Activated CD4-positive, CD25-positive, alpha-beta regulatory T cell (primary cell): ENCODE measurements at places on chromosomes 5 and 9.

DNA sequence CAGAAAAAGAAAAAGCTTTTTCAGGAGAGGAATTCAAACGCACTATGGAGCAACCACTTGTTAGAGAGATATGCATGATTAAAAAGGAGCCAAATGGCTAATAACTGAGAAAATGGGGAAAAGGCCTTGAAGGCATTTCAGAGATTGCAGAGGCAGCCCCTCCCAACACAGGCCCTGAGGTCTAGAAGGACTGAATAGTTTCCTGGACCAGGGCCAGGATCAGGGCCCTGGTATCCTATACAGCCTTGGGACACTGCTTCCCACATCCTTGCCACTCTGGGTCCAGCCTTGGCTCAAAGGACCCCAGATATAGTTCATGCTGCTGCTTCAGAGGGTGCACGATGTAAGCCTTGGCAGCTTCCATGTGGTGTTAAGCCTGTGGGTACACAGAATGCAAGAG is 20.7 kb upstream of the FEM1C start:
- no peak for DNase-seq

GRCh38 chr5:2556375-2556966 is 195.0 kb downstream of the IRX2 start:
- DNase-seq: no peak

DNA sequence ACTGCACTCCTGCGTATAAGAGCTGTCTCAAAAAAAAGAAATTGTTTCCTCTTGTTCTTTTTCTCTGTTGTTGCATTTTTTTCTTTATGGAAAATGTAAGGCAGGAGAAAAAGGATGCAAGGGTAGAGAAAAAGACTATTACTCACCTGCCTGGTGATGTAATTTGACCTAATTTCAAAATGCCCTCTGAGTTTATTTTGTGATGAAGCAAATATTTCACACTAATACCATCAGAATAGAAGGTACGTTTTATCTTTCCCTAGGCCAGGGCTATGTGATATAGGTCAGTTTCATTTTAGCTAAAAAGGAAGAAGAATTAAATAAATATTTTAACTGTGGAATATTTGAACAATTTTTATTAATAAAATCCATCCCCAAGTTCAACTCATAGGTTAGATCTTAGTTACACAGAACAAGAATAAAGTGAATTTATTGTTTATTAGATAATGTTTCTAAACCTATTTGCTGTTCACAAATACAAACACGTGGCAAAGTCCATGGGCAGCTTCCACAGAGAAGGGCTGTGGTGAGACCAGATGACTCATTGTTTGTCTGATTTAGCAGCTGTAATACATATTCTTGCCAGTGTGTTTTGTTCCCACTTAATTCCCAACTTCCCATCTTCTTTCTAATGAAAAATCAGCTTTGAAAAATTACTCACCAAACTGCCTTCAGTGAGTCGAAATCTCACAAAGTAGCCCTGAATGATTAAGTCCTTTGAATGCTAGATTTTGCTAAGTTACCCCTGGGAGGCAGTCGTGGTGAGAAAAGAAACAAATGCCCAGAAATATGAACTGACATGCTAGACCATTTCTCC is 52.8 kb upstream of the CCDC112 start:
- no peak for DNase-seq

- DNase-seq: no peak
These were observed 172.1 kb downstream of the PPP2R2B start for GRCh38 chr5:146706321-146706972.

- no peak for DNase-seq
These were observed 138.2 kb downstream of the SNX18 start for GRCh38 chr5:54655761-54656160.

DNA sequence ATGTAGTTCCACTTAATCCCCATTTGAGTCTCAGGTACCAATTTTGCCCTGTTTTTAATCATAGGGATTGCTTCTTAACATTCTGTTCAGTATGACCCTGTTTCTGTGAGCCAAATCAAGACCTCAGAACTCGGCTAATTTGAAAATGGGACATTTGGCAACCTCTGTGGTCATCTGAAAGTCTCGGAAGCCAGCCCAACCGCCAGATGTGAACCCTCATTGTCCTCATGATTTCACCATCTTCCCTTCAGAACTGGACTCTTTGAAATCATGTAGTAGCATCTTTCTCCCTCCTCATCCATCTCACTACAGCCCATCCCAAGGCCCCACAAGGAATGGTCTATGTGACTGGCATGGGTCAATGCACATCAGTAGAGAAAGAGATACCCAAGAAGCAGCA is 88.9 kb downstream of the S1PR3 start:
- DNase-seq: no peak

DNA sequence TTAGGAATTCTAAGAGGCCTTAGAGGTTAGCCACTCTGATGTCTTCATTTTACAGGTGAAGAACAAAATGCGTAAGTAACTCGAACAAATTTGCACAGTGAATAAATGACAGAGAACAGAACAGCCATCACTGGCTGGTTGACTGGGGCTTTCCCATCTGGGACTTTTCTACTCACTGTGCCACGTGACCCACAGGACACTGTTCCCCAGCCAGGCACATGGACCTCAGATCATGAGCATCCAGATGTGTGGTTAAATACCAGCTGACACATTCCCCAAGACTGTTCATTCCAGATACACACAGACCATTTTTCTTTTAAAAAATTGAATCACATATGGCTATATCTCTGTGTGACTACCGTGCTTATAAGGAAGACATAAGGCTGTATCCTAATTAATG is 25.8 kb upstream of the MED10 start:
- no peak for DNase-seq

DNA sequence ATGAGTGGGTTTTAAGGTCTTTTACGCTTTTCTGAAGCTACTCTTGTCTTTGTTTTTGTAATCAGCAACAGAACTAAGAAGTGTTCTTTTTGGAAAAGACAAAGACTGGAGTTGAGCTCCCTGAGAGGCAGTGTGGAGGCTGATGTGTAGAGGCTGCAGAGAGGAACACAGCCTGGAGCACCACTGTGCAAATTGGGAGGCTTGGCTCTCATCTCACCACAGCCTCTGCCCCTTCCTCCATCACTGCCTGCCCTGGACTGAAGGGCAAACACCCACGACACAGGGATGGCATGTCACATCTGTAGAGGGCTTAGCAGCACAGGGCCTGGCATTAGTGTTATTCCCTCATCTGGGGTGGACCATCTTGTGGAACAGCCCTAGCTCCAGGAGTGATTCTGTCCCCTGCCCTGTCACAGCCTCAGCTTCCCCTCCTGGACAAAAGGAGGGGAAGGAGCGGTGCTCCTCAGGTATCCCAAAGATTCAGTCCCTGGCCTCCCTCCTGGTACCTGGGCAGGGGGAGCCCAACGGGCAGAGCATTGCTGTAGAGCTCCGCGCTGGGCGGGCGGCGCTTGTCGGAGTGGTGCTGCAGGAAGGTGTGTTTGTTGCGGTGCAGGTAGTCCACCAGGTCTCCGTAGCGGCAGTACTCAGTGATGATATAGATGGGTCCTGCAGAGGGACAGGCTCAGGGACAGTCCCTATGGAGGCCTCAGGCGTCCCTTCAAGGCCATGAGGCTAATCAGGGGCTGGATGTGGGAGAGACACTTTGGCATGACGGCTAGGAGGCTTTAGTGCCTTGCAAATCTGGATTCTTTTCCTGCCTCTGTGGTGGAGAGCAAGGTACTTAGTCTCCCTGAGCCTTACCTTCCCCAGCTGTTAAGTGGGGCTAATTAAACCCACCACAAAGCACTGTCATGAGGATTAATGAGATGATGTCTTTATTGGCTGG is 32.8 kb downstream of the PDGFRB start:
- DNase-seq: no peak

- no peak for DNase-seq
These were observed 4.6 kb upstream of the SLC9A3 start for GRCh38 chr5:528629-529511.

DNA sequence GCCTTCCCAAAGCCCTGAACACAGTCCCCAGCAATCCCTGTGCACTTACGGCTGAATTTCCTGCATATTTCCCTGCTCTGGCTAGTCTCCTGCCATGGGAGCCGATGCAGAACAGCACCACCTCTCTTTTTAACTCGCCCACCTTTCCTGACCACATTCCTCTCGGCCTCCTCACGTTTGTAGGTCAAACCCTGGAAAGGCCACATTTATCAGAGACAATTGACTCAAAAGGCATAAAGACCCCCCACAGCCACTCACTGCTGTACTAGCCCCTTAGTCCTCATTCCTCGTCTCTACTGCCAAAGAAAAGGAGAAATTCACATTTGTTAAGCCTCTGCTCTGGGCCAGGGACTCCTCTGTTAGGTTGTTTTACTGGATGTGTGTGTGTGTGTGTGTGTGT is 43.6 kb downstream of the ENC1 start:
- no peak for DNase-seq

- no peak for DNase-seq
These were observed 580 bp downstream of the ERAP1 start for GRCh38 chr5:96807075-96807654.

DNA sequence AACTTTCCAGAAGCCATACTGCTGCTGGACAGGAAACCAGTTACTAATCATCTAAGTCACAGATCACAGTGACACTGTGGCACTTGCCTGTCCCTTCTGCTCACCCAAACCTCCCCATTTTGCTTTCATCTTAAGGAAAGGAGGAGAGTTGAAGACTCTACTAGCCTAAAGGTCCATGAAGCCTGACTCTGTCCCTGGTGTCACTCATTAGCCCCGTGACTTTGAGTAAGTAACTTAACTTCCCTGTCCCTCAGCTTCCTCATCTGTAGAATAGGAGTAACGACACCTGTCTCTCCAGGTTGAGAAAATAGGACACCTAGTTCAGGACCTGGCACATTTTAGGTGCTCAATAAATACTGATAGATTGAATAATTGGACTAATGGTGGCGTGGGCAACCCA is 536 bp upstream of the SLC6A7 start:
- DNase-seq: no peak

GRCh38 chr5:137837491-137838394 is 29.9 kb upstream of the MYOT start:
- no peak for DNase-seq

- no peak for DNase-seq
These were observed 15.8 kb upstream of the UNC5A start for GRCh38 chr5:176794509-176794908.

DNA sequence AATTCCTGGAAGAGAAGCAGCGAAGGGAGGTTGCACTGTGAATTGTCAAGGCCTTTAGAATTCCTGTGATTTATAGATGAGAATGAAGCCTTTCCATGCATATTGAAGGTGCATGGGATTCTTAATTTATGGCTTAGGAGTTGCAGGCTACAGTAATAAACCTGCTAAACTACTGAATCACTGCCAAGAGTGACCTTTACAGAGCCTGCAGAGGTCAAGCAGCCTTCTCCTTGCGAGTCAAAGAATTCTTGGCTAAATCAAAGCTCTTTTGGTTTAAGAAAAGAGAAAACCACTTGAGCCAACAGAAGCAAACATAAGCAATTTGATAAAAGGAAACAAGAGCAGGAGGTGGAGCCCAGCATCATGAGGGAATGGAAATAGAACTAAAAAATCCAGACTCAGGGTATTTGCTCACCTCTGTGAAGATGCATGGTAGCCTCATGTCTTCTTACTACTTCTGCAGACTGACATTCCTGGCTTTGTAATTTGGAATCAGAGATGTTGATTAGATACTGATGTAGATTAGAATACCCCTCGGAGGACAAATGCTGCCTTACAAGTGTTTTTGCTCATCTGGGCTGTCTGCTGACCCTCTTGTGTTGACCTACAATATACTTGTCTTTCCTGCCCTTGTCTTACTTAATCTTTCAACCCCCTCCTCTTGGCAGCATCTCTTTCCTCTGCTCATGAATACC is 90.3 kb upstream of the IFNK start:
- no peak for DNase-seq

DNA sequence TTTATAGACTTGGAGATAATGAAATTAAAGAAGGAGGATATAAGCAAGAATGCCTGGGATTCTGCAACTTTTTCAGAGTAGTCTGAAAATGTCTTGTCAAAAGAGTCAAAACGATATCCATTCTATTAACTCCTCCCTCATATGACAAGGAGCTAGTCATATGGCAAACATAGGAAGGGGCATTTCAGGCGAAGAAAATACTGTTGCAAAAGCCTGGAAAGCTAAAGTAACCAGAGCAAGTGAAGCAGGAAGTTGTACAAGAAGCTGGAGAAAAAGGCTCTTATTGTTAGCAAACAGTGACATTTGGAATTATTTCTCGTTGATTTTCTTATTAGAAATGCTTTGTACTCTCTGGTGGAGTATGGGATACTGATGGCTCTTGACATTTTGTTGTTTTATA is 94.0 kb upstream of the PTPRD start:
- DNase-seq: no peak

DNA sequence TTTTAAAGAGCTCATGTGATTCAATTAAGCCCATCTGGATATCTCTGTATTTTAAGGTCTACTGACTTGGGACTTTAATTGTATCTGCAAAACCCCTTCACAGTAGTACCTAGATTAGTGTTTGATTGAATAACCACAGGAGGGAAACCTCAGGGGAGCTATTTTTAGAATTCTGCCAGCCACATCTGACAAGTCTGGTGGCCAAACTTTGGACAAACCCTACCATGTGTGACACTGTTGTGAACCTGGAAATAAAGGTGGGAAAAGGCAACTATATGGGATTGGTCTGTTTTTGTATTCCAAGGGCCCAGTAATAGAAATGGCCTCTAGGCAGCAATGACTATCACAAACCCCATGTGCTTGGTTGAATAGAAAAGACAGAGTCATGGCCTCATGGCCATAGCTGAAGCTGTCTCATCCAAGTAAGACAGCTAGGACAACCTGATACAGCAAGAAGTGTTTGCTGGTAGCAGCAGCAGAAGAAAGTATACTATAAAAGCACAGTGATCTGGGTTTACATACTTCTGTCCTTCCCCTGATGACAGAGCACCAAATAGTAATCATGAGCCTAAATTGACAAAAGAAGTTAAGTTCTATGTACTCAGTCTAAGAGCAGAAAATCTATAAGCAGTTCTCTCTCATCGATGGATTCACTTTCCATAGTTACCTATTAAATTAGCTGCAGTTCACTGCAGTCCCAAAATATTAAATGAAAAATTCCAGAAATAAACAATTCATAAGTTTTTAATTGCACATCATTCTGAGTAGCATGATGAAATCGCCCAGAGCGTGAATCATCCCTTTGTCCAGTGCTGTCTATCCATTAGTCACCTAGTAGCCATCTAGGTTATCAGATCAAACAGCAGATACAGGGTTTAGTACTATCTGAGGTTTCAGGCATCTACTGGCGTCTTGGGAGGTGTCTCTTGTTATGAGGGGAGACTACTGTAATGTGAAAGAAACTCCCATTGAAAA is 189.8 kb downstream of the ARHGAP26 start:
- no peak for DNase-seq

- DNase-seq: no peak
These were observed 34.2 kb upstream of the GOLGA1 start for GRCh38 chr9:124975131-124975530.
